CD8-positive, alpha-beta memory T cell (primary cell): ENCODE measurements at places on chromosomes 4 and X.

DNA sequence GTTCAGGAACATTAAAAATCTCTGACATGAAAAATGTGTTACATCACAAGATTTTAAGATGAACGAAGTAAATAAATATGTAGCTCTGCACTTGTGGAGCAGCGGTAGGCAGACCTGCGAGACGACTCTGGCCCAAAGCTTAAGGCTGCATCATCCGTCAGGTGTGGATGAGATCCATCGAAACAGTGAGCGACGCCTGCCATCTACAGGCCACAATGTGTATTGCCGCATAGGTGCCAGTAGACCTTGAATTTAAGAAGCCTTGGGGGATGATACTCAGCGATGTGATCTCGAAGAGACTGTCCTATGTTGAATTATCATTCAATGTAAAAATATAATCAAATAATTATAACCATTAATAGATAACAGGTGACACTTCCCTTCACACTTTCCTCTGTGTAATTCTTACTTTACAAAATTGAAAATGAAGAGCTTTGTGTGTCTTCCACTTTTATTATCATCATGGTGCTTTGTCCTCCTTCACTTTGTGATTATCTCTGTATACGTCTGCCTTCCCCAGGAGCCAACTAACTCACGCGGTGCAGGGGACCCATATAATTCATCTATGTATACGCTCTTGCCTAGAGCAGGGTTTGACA lies 851.0 kb downstream of the RAB28 start:
- no peaks in the 10 kb centered on the region for H3K27me3 ChIP-seq
- no peak overlapping the region for H3K4me3 ChIP-seq
- H3K27ac ChIP-seq: no peak overlapping the region
- H3K36me3 ChIP-seq: no peaks in the 10 kb centered on the region

GRCh38 chr4:153465615-153466080 lies 512 bp upstream of the TMEM131L start:
- peak overlapping the region; percentile 75 for H3K4me3 ChIP-seq
- no peaks in the 10 kb centered on the region for H3K36me3 ChIP-seq
- no peaks in the 10 kb centered on the region for H3K27me3 ChIP-seq
- peak overlapping the region; percentile 53 for H3K27ac ChIP-seq

DNA sequence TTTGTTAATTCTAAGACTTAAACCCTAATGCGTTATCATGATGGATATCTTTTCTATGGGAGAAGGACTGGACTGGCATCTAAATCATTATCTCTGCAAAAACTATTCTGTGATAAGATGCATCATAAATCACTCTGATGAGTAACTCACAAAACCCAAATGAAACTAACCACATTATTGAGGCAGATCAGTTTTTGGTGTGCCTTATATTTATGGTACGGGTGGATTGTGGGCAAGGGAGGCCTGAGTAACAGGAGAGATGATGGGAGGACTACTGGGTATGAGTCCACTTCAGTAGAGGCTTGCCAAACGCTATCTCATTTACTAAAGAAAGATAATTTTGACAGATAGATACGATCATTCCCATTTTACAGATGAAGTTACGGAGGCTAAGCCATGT lies 66.4 kb upstream of the GUCY1A1 start:
- H3K27me3 ChIP-seq: no peaks in the 10 kb centered on the region
- no peaks in the 10 kb centered on the region for H3K36me3 ChIP-seq
- H3K27ac ChIP-seq: no peak overlapping the region
- DNase-seq: no peak
- no peaks in the 10 kb centered on the region for H3K4me1 ChIP-seq

DNA sequence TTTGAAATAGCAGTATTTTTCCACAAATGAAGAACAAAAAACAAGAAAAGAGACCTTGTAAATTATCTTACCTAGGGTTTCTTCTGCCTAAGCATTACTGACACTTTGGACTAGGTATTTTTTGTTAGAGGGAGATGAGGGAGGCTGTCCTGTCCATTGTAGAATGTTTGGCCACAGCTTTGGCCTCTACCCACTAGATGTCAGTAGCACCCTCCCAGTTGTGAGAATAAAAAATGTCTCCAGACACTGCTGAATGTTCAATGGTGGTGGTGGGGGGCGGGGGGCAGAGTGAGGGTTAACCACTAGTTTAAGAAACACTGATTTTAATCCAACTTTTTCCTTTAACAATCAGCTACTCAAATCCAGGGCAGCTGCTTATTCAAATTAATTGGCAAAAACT lies 25.8 kb downstream of the OTUD4 start:
- DNase-seq: no peak
- peaks cover 24% of the 10 kb centered on the region for H3K36me3 ChIP-seq
- H3K4me1 ChIP-seq: no peaks in the 10 kb centered on the region
- no peaks in the 10 kb centered on the region for H3K27me3 ChIP-seq
- H3K4me3 ChIP-seq: no peak overlapping the region
- H3K27ac ChIP-seq: no peak overlapping the region

- no peak overlapping the region for H3K4me3 ChIP-seq
- H3K27me3 ChIP-seq: no peaks in the 10 kb centered on the region
- no peaks in the 10 kb centered on the region for H3K36me3 ChIP-seq
- H3K27ac ChIP-seq: no peak overlapping the region
- no peaks in the 10 kb centered on the region for H3K4me1 ChIP-seq
These were observed 76.8 kb downstream of the CFAP299 start for GRCh38 chr4:80412322-80412721.

DNA sequence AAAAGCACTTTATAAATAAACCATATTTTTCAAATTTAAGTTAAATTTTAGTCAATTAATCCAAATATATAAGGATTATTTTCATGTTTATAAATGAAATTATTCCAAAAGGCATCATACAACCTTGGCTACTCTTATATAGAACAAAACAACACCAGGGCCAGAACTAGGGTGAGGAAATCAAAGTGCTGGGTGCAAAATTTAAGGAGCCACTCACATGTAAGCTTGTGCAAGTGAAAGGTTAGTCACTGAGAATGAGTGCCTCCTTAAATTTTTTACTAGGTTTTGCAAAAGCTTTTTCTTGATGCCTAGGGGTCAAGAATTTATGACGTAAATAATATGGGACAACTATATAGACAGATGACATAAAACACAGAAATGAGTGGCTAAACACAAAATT lies 83.4 kb upstream of the COX18 start:
- no peak overlapping the region for H3K27ac ChIP-seq
- no peak for DNase-seq
- no peaks in the 10 kb centered on the region for H3K4me1 ChIP-seq
- no peak overlapping the region for H3K4me3 ChIP-seq
- H3K27me3 ChIP-seq: no peaks in the 10 kb centered on the region

DNA sequence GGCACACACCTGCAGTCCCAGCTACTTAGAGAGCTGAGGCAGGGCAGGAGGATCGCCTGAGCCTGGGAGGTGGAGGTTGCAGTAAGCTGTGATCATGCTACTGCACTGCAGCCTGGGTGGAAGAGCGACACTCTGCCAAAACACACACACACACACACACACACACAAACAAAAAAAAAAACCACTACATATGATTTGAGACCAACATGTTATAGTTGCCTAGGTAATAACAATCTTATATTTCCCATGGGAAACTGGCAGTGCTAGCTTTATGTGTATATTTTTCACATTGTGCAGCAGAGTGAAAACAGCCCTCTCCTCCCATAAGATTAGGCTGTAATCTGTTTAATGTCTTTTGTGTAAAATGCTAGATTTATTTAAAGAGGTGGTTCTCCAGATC lies 3.1 kb upstream of the FAM241A start:
- no peaks in the 10 kb centered on the region for H3K27me3 ChIP-seq
- DNase-seq: no peak
- no peaks in the 10 kb centered on the region for H3K36me3 ChIP-seq
- no peak overlapping the region for H3K4me3 ChIP-seq
- H3K4me1 ChIP-seq: peaks cover 8% of the 10 kb centered on the region

- no peak overlapping the region for H3K4me3 ChIP-seq
- no peaks in the 10 kb centered on the region for H3K4me1 ChIP-seq
- no peaks in the 10 kb centered on the region for H3K27me3 ChIP-seq
- no peak overlapping the region for H3K27ac ChIP-seq
- no peaks in the 10 kb centered on the region for H3K36me3 ChIP-seq
- DNase-seq: no peak
These were observed 125.1 kb upstream of the STX18 start for GRCh38 chr4:4666693-4667621.

GRCh38 chr4:102541697-102542096 lies 40.5 kb downstream of the NFKB1 start:
- H3K36me3 ChIP-seq: peaks cover 4% of the 10 kb centered on the region
- H3K27me3 ChIP-seq: no peaks in the 10 kb centered on the region
- DNase-seq: no peak
- peaks cover 7% of the 10 kb centered on the region for H3K4me1 ChIP-seq
- H3K27ac ChIP-seq: no peak overlapping the region

DNA sequence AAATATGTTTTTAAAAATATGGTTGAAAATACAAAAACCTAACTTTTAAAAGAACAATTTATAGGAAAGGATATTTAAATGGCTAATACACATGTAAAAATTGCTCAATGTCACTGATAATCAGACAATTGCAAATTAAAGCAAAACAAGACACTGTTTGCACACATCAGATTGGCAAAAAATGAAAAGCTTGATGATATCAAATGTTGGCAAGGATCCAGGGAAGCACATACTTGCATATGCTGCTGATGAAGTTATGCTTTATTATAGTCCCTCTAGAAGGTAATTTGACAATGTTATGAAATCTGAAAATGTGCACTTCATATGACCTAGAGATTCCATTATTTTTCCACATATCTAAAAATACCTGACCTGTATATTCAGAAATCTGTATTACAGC lies 45.7 kb upstream of the EPGN start:
- H3K4me3 ChIP-seq: no peak overlapping the region
- H3K4me1 ChIP-seq: no peaks in the 10 kb centered on the region
- DNase-seq: no peak
- H3K36me3 ChIP-seq: no peaks in the 10 kb centered on the region
- H3K27ac ChIP-seq: no peak overlapping the region
- H3K27me3 ChIP-seq: no peaks in the 10 kb centered on the region

DNA sequence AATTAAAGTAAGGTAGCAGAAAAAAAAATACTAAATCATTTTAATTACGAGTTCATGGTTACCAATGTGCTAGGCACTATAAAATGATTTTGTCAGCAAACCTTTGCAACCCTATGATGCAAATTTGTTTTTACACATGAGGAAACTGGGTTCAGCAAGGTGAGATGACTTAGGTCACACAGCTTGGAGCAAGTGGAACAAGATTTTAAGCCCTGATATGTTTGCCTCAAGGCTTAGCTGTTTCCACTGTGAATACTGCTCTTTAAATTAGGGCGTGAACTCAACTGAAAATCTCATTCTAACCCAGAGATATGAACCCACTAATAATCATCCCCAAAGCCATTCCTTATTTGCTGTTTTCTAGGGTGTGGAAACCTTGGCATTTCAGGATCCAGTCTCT lies 86.3 kb downstream of the CEP44 start:
- H3K4me1 ChIP-seq: no peaks in the 10 kb centered on the region
- H3K27ac ChIP-seq: no peak overlapping the region
- no peaks in the 10 kb centered on the region for H3K36me3 ChIP-seq

- no peak for DNase-seq
- H3K27me3 ChIP-seq: no peaks in the 10 kb centered on the region
- H3K27ac ChIP-seq: no peak overlapping the region
These were observed 5.1 kb downstream of the IL3RA start for GRCh38 chrX:1341545-1342184.

DNA sequence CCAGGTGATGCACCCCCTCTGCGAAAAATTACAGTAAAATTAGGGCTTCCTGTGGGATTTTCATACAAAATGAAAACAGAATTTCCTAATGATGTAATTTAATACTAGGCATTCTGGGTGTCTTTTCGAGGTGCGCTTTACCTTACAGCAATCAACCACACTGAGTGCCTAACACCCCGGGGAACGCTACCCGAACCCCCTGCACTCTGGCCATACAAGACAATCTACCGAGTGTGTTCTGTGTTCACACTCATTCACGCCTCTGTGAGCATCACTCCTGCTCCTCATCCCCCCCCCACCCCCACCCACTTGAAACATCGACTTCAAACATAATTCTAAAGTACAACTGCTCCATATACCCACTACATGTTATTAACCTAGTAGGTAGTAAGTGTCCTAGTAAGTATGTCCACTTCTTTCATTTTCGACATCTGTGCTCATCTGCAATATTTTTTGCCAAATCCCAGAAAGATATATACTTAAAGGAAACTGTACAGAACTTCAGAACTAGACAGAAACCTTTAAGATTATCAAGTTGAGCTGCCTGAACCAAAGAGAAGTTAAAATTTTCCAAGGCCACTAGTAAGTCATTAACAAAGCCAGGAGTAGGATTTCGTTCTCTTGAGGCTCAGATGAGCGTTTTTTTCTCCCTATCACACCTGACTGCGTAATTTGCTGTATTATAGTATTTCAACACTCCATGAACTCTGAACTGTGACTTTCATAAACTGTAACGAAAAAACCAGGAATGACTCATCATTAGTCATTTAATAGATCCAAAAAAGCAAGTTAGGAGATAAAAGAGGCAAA lies 80.0 kb downstream of the FAT1 start:
- H3K4me1 ChIP-seq: no peaks in the 10 kb centered on the region
- no peaks in the 10 kb centered on the region for H3K36me3 ChIP-seq
- H3K27ac ChIP-seq: no peak overlapping the region
- no peaks in the 10 kb centered on the region for H3K27me3 ChIP-seq

DNA sequence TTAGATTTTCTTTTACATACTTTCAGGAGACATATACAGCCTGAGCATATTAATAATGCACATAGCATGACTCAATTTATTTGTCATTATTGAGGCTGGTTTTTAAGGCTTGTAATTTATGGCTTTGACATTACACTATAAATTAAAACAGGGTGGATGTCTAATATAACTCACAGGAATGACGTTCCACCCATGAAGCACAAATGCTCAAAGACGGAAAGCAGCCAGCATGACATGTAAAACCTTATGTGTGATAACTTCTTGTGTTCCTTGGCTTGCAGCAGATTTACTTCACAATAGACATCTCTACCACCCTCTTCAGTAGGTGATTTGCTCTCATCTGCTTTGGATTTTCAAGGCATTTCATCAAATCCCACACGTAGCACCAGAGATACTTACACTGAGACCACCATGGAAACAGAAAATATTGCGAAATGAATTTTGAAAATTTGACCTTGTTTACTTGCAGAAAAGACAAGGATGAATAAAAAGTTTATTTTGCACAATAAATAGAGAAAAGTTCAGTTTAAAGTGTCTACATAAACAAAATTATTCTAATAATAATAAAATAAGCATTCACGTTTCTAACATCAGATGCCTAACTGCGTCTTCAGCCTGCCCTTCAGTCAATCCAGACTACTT lies 64.7 kb upstream of the BTC start:
- no peak for DNase-seq
- H3K27me3 ChIP-seq: no peaks in the 10 kb centered on the region
- no peak overlapping the region for H3K27ac ChIP-seq
- H3K4me1 ChIP-seq: no peaks in the 10 kb centered on the region
- H3K36me3 ChIP-seq: no peaks in the 10 kb centered on the region
- no peak overlapping the region for H3K4me3 ChIP-seq

DNA sequence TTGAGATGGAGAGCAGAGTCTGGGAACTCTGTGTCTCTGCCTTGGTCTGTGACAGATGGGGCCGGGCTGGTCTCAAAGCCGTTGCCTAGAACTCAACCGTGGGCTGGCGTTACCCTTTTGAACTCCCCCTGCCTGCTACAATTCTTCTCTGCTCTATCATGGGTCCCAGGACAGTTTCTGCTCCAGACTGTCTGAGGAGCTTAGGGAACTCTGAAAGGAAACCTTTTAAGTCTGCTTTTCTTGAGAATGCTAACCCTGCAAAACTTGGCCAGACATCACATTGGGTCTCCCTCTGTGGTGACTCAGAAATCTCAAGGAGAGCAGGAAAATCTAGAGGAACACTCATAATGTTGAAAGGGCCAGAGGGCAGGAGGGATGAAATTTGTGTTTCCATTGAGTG lies 240.6 kb downstream of the CBR4 start:
- no peak overlapping the region for H3K4me3 ChIP-seq
- H3K27ac ChIP-seq: no peak overlapping the region
- no peaks in the 10 kb centered on the region for H3K27me3 ChIP-seq
- H3K36me3 ChIP-seq: no peaks in the 10 kb centered on the region
- H3K4me1 ChIP-seq: no peaks in the 10 kb centered on the region
